CD4-positive, alpha-beta T cell treated with Interleukin-6 at 100 ng/mL for 8 hours (primary cell): ENCODE measurements at places on chromosomes 1 and 21.

GRCh38 chr1:191697556-191697955 is 460.7 kb upstream of the RGS18 start:
- DNase-seq = no peak

DNA sequence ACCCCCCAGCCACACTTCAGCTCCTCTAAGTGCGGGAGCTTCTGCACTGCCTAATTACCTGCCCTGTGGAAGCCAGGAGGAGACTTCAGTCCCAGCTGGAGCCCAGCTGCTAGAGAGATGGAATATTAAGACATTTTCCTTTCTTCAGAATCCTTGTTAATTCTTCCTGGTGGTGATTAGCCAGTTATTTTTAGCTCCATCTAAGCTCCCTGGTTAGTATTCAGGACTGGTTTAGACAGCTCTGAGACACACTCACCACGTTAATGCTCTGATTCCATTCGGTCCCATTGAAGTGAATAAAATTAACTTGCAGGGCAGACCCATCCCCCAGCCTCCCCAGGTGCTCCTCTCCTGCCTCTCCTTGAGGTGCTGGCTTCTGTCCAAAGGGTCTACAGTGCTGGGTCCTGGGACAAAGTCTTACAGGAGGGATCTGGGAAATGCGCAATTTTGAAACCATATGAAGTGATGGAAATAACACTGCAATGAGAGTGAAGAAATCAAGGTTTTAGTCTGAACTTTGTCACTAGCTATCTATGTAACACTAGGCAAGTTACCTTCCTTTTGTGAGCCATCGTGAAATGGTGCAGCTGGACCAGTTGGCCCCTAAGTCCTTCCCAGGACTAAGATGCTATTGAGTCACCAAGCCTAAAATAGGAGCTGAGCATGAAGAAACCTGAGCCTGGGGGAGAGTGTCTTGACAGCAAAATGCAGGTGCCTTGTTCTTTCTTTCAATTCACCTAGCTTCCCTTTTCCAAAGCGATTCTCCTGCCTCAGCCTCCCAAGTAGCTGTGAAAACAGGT is 117.4 kb upstream of the ATP1A1 start:
- DNase-seq = no peak

DNA sequence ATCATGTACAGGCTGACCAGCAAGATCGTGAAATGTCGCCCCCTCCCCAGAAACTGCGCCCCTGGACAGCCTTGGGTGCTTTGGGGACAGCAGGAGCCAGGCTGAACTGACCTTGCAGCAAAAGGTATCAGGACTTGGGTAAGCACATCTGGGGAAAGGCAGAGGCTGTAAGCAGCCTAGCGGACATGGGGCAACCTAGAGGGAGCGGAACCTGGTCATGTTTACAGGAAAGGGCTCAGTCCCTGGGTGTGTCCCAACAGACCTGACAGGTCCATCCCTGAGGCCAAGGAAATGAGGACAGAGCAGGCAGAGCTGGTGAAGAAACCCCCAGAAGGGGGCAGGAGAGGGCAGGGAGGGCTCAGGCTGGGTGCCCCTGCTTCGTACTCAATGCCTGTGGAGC is 3.1 kb upstream of the S100A8 start:
- no peak for DNase-seq

GRCh38 chr1:56399795-56400194 is 179.6 kb downstream of the PLPP3 start:
- no peak for DNase-seq

GRCh38 chr1:118488787-118489186 is 303.8 kb upstream of the SPAG17 start:
- no peak for DNase-seq

DNA sequence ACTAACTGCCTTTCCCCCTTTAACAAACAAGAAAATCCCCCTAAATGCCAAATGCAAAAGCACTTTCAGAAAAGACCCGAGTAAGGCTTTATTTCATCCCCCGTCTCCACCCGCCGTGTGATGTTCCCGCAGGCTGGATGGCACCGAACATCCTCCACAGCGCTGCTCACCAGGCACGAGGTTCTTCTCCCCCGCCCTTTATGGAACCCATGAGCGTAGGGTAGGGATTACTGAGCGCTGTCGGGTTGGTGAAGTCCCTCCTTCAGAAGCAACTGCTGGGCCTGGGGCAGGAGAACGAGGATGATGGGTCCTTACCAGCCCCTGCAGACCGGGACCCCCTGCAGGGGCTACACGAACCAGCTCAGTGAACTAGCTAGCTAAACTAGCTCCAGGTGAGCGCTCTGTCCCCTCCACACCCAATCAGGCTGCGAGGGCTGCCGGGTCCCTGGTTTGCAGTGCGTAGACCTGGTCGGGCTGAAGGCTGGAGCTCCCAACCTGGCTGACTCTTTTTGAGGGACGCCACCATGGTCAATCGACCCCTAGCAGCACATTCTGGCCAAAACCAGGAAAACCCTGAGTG is 80.4 kb downstream of the ITPKB start:
- no peak for DNase-seq

DNA sequence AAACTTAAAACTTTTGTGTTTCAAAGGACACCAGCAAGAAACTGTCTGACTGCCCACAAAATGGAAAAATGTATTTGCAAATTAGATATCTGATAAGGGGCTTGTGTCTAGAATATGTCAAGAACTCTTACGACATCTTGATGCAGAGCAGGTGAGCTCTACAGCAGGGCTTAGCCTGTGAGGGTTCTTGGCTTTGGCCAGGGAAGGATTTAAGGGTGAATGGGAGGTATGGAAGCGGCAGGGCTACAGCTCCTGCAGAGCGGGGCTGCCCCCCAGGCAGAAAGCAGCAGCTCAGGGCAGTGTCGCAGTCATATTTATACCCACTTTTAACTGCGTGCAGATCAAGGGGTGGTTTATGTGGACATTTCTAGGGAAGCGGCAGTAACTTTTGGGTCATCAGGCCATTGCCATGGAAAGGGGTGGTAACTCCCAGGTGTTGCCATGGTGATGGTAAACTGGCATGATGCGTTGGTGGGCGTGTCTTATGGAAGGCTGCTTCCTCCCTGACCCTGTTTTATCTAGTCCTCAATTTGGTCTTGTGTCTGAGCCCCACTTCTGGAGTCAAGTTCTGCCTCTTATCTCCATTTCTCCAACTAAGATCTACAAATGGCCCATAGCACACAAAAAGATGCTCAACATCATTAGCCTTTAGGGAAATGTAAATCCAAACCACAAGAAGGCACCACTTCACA is 23.2 kb downstream of the MORN1 start:
- DNase-seq = no peak

- DNase-seq = no peak
These were observed 61.6 kb upstream of the ADARB1 start for GRCh38 chr21:45012662-45013259.

- no peak for DNase-seq
These were observed 59.1 kb downstream of the RAP1GAP start for GRCh38 chr1:21610027-21610426.

DNA sequence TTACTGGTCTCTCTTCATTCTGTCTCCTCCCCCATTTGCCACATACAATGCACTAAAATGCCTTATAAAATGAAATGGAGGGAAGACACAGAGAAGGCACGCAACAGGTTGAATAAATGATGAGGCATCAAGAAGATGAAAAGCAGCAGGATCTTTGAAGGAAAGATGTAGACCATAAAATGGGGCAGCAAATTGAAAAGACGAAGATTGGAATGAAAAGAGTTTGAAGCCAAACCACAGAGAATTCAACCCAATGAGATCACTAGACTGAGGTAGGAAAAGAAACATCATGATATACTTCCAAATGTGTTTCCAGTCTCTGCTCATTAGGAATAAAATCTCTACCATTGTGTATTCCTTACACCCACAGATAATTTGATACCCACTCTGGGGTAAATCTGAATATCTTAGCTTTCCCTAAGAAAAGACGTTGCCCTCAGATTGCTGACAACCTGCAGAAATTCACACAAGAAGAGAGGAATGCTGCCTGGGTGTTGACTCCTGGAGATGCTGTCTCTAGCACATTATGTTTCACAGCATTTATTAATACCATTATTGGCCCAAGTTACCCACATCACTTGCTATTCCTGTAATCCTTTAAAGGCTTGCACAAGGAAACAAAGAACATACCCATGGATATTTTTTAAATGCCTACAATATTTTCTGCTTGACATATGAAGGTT is 230.9 kb downstream of the LTN1 start:
- DNase-seq = no peak

DNA sequence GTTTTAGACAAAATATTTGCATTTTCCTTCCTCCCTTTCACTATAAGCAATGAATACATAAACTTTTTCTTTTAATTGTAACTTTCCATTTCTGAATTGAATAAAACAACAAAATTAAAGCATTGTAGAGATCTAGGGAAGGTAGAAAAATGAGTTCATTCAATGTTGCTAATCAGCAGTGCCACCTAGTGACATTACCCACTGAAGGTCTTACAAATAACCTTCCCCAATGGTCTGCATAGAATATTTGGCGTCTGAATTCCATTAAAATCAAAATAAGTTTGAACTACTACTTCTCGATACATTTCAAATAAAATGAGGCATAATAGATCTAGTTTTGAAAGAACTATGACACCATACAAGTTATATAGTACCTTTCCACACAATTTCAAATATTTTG is 19.6 kb downstream of the FH start:
- DNase-seq = no peak

DNA sequence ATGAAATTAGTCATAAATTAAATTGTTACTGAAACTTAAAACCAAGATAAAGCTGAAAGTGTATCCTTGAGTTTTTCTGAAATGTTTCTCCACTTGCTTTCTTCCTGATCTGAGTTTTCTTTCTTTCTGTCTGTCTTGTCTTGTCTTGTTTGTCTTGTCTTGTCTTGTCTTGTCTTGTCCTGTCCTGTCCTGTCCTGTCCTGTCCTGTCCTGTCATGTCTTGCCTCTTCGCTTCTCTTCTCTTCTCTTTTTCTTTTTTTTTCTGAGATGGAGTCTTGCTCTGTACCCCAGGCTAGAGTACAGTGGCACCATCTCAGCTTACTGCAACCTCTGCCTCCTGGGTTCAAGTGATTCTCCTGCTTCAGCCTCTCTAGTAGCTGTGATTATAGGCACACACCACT is 73.7 kb downstream of the ADGRL2 start:
- DNase-seq = no peak

- no peak for DNase-seq
These were observed 1646.5 kb downstream of the MRPL39 start for GRCh38 chr21:23960769-23961168.

GRCh38 chr1:40798366-40799281 is 15.0 kb downstream of the KCNQ4 start:
- DNase-seq = no peak

DNA sequence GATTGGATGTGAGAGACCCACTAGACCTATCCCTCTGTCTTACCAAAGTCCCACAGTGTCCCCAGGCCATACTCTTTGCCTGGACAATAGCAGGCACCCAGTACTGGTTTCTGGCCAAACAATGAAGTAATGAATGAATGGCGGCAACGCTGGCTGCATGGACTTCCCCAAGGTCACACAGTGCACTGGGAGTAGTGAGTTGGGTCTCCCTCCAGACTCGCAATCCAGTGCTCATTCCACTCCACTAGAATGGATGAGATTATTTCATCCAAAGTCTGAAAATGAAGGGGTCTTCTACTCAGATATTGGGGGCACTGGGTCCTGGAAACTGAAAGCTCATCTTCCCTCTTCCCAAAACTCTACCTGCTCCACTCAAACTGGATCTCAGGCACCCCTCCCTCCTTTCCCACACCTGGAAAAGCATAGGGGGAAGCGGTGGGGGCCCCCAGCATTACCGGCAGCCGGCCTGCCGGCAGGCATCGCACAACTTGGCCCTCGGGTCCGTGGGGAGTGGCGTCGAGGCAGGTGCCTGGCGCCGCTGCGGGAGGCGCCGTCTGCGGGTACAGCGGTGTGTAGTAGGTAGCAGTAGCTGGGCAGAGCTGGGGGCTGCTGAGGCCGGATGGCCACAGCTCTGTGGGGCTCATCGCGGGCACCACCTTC is 816 bp downstream of the E2F2 start:
- DNase-seq = no peak

GRCh38 chr1:67561704-67562113 is 123.3 kb upstream of the GADD45A start:
- DNase-seq = peak; percentile 73

DNA sequence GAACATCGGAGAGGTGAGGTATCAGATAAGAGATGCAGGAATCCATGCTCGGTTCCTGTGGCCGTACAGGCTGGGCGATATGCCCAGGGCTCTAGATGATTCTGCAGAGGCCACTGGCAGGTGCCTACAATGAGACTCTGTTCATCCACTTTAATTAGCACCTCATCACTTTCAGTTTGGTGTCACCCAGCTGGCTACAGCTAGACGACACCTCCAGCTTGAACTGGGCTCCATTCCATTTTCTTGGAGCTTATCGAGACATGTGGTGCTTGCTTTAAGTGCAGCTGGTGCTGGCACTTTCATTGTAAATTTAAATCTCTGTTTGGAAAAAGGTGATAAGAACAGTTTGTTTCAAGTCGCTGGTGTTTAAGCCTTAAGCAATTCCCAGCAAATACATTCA is 322.5 kb upstream of the ADGRL2 start:
- DNase-seq = no peak

GRCh38 chr1:20702416-20702815 is 15.4 kb downstream of the KIF17 start:
- no peak for DNase-seq

- DNase-seq = no peak
These were observed at the start of gene CAMTA1 for GRCh38 chr1:6785318-6785727. CAMTA1 (plus strand) TSS chr1:6785454; CDS start chr1:6785531, 77 bp downstream.

- DNase-seq = no peak
These were observed 72.9 kb downstream of the SCMH1 start for GRCh38 chr1:41169066-41169798.

DNA sequence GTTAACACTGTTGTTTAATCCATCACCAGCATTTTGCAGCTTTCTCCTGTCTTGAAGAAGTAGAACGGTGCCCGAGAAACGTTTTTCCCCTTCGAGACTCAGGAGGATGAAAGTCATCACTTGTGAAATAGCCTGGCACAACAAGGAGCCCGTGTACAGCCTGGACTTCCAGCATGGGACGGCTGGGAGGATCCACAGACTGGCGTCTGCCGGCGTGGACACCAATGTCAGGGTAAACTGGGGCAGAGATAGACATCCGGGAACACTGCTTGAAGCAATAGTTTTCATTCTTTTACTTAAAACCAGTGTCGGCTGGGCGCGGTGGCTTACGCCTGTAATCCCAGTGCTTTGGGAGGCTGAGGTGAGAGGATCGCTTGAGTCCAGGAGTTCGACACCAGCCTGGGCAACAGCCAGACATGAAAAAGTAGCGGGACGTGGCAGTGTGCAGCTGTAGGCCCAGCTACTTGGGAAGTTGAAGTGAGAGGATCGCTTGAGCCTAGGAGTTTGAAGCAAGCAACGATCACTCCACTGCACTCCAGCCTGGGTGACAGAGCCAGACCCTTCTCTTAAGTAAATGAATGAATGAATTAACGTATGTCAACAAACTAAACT is 945 bp downstream of the CHAF1B start:
- no peak for DNase-seq
